ENCODE measurements at places on chromosomes 1 and 21.
A peak's percentile ranks its signal among the peaks of the same experiment; 100 is the strongest.

DNA sequence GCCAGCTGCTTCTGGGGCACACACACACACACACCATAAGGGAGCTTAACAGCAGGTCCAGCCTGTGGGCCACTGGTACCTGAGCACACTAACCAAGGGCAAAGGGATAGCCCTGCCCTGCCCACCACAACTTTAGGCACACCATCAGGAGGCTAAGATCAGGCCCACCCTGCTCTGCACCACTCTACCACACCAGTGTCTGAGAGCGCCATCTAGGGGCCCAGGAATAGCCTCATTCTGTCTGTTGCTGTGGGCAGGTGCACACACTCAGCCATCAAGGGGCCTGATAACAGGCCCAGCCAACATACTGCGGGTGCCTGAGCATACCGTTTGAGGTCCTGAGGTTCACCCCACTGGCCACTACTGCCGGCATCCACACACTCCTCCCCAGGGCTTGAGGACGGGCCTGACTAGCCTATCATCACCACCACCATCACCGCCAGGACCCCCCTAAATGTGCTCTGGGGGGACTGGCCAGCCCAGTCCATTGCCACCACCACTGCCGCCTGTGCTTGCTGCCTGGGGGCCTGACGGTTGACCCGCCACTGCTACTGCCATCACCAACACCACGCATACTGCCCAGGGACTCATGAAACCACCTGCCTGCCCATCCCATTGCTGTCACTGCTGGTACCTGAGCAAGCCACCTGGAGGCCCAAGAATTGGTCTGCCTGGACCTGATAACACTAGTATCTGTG lies 31.3 kb downstream of the NSL1 start:
- DNase-seq = peak; percentile 51

DNA sequence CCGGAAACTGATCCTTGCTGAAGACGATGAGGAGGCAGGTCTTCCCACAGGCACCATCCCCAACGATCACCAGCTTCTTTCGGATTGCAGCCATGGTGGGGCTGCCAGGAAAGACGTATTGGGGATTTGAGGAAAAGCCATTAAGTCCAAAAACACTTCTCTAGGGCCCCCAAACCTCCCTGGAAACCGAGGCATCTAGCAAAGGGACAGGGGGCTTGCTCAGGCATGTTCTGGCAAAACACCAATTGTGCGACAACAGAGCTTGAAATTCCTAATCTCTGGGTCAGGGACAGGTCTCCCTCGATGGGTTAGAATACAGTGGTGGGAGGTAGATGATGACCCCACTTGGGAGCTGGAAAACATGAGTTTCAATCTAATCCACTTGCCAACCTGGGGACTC lies 3.2 kb downstream of the RHOC start:
- no peak for DNase-seq

DNA sequence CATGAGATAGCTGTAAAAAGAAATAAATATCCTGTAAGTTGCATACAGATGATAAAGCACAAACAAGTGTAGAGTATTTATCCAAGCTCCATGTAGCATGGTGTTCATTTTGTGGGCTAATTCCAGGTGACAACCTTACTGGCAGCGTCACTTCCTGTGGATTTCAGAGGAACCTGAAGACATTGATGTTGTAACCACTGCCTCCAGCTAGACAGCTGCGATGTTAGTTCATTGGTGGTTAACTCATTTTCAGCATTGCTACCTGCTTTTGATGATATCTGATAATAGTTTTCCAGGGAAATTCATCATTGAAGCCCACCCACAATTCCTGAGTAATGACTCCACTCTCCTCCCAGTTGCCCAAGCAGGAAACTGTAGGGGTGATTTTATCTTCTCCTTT lies 3.0 kb downstream of the HSD3B1 start:
- no peak for DNase-seq

- no peak for DNase-seq
Observed at GRCh38 chr1:40694353-40694874, 2.9 kb downstream of the NFYC start.

DNA sequence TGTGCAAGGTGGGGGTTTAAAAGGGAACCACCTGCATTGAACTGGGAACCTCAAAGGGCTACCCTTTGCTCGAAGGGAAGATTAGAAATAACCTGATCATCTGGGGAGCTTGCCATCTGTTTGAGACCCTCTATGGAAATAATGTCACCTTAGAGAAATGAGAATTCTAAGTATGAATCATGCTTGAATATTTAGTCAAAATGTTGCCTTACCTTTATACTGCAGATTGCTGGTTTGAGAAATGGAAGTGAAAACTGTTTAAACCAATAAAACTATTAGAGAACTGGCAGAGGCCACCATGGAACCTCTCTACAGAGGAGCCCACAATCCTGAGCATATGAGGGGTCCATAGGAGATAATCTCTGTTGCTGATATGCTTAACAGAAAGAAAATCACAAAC lies 131.2 kb upstream of the FAM78B start:
- DNase-seq = no peak

GRCh38 chr1:27632387-27633297 lies 2.3 kb downstream of the FGR start:
- no peak for DNase-seq

GRCh38 chr21:20451046-20451445 lies 547.2 kb upstream of the NCAM2 start:
- DNase-seq = no peak

- DNase-seq = no peak
Observed at GRCh38 chr1:168054117-168054516, 82.6 kb downstream of the GPR161 start.

DNA sequence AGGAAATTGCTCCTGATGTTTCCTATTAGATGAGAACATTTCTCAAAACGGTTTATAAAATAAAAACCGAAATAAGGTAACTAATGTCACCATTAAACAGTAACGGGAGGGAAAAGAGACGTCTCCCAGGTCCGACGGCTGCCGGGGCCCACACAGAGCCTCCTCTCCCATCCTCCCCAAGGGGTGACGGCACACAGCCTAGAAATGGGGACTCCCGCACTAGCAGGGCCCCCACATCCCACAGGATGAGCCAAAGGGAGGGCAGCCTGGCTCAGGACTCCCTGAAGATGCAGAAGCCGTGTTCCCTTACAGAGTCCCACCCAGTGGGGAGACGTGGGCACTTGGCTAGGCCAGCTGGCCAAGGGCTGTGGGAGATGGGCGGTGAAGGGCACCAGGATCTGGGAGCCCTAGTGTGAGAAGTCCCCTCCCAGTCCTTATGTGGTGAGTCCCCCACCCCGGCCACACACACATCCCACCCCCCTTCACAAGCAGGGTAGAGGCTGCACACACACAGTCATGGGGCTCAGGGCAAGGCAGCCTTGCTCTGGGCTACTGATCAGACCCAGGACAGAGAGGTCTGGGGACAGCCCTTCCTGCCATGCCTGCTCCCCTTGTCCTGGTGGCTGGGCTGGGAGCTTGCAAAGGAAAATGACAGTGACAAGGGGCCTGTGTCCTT lies 3.3 kb downstream of the KRTAP10-3 start:
- no peak for DNase-seq

DNA sequence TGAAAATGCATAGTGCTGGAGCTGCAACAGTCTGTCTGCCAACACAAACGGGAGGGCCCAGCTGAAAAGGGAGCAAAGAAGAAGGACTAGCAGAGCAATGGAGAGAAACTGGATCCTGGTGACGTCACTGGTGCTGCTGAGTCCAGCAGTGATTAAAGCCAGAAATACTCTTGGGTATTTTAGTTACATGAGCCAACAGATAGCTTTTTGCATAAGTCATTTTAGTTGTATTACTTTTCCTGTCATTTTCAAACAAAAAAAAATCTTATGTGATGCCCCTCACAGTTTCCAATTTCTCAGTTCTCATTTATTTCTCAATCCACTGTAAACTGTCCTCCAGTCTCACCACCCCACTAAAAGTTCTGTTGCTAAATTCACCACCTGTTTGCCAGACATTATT lies 38.7 kb upstream of the NEK7 start:
- peak; percentile 98 for DNase-seq

DNA sequence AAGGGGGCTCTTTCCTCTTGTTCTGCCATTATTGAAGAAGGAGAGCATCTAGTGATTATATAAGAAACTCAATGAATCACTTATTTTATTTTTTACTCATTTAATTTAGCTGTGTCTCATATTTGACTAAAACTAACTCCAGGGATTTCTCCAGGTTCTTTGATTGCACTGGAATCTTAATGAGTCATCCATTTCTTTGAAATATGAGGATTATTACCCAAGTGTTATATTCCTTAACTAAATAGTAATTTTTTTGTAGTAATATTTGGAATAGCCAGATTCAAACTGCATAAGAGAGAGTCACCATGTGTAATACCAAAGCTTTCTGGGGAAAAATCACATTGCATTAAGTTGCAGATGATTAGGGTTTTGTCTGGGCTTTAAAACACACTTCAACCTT lies 59.5 kb downstream of the NTMT2 start:
- peak; percentile 22 for DNase-seq

GRCh38 chr1:91006113-91006908 lies 15.5 kb downstream of the ZNF644 start:
- DNase-seq = no peak

DNA sequence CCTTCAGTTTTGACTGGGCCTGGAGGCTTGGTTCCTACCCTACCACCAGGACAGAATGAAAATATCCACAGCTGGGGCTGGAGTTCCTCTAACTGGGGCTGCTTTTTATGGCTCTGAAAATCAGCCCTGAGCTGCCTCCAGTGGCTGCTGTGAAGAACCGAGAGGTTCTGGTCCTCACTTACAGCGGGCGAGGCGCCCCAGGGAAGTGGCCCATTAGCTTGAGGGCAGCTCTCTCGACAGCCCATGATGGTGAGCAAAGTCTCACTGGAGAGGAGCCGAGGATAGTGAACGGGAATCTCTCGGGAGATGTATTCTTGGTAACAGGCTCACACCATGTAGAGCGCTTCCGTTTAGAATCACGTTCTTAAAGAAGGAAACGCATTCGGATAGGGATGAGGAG lies 459.7 kb downstream of the KIF26B start:
- peak; percentile 12 for DNase-seq

- no peak for DNase-seq
Observed at GRCh38 chr1:5950201-5950895, 41.9 kb downstream of the NPHP4 start.

DNA sequence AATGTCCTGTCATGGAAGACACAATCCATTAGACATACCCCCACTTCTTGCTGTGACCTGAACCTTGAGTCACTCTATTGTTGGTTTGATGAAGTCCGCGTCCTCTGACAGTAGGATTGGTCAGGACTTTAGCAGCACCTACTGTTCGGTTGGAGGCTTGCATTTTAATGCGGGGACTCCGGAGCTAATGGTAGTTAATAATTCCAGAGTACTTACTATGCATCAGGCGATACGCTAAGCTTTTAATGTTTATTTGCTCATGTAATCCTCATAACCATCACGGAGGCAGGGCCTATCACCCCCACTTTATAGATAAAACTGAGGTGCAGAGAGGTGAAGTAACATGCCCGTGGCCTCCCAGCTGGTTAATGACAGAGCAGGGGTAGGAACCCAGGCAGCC lies 7.9 kb upstream of the ELF3 start:
- DNase-seq = no peak

DNA sequence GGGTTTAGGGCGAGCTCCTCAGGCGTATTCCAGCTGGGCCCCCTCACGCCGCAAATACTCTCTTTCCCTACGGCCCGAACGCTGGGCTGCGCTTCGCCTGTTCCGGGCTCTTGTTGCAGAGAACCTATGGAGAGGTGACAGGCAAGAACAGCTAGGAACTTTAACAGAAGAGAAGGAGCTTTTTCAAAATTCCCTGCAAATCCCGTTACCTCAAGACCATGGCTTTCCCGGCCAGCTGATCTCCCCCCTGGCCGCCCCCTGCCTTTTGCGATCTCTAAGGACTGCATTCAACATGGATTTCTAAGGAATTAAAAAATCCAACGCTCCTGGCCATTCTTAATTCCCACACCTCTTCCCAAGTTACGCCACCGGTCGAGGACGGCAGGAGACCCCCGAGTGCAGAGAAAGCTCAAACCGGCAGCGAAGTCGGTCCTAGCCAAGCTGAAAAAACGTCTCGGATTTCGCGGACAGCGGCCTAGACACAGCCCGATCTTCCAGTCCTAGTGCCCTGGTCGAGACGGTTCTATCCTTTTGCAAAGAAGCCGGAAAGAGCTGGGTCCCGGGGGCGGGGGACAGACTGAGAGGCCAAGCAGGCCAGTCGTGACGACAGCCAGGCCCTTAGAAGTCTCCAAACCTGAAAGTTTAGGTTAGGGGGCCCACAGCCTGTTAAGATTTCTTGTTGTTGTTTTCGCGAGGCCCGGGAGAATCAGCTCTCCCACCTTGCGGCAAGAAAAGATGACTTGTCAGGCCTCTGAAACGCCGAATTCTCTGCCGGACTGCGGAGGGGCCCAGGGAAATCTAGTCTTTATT lies 1.1 kb upstream of the TBX15 start:
- DNase-seq = peak; percentile 85
